Activated CD8-positive, alpha-beta T cell treated with anti-CD3 and anti-CD28 coated beads, Interleukin-2, amount 10 ng/mL, durations not matched to agents 7 days and 5 days (primary cell): ENCODE measurements at places on chromosomes 2 and 18. TPM values are rescaled to one million over a fixed set of nuclear protein-coding genes. Genes with fewer than 3 reads are reported as not detected.

The STARD7 gene
- 143 TPM for total RNA-seq

The EFR3B gene
- total RNA-seq: 0.05 TPM

The CD8B gene
- 423 TPM for total RNA-seq

The DCDC2C gene
- total RNA-seq: not detected

The PFN4 gene
- not detected for total RNA-seq

The VAMP8 gene
- 148 TPM for total RNA-seq

The CEP68 gene
- 8.1 TPM for total RNA-seq

The SGPP2 gene
- total RNA-seq: 0.11 TPM

The TBR1 gene
- 0.10 TPM for total RNA-seq

The PDCD1 gene
- total RNA-seq: 2.4 TPM

The REG3G gene
- not detected for total RNA-seq

The STAT4 gene
- total RNA-seq: 157 TPM

The PLEKHH2 gene
- total RNA-seq: 0.57 TPM

The ABI2 gene
- total RNA-seq: 32.1 TPM

The CCDC141 gene
- total RNA-seq: 17.0 TPM

The HS1BP3 gene
- 11.2 TPM for total RNA-seq

The SANBR gene
- 10.2 TPM for total RNA-seq

The TSPYL6 gene
- not detected for total RNA-seq

The EDAR gene
- total RNA-seq: not detected

The EMILIN2 gene
- 34.6 TPM for total RNA-seq

The PSMA8 gene
- 1.2 TPM for total RNA-seq

The RAB6C gene
- total RNA-seq: not detected

The CNPPD1 gene
- 75.1 TPM for total RNA-seq

The EVA1A gene
- not detected for total RNA-seq

The ATP6V1B1 gene
- total RNA-seq: not detected

The ZC3H8 gene
- 13.0 TPM for total RNA-seq

The RETREG2 gene
- 111 TPM for total RNA-seq

The ANTXR1 gene
- not detected for total RNA-seq

The RIT2 gene
- not detected for total RNA-seq

The SPDYA gene
- total RNA-seq: 1.2 TPM

The ERCC3 gene
- total RNA-seq: 61.7 TPM

The GYPC gene
- 168 TPM for total RNA-seq

The B3GNT7 gene
- 0.34 TPM for total RNA-seq

The RESP18 gene
- not detected for total RNA-seq

The PROKR1 gene
- total RNA-seq: not detected

The KCNG3 gene
- 0.21 TPM for total RNA-seq

The AP1S3 gene
- 9.1 TPM for total RNA-seq

The KHK gene
- 12.4 TPM for total RNA-seq

The RAMP1 gene
- 5.9 TPM for total RNA-seq

The IL36B gene
- not detected for total RNA-seq

The IL1R1 gene
- total RNA-seq: not detected

The RGPD3 gene
- total RNA-seq: 0.24 TPM

The REG3A gene
- not detected for total RNA-seq

The RGPD4 gene
- not detected for total RNA-seq

The PCARE gene
- not detected for total RNA-seq

The CRACDL gene
- total RNA-seq: 0.97 TPM

The LRP1B gene
- not detected for total RNA-seq

The GALM gene
- total RNA-seq: 27.6 TPM

The NPHP1 gene
- total RNA-seq: 0.42 TPM

The GTF3C2 gene
- total RNA-seq: 62.6 TPM

The FMNL2 gene
- 0.21 TPM for total RNA-seq

The HOXD4 gene
- total RNA-seq: not detected

The HMSD gene
- 0.26 TPM for total RNA-seq

The SPATA3 gene
- total RNA-seq: 0.29 TPM

The PTPRN gene
- total RNA-seq: 0.16 TPM

The IL36G gene
- total RNA-seq: not detected

The DAW1 gene
- not detected for total RNA-seq

The TRAK2 gene
- total RNA-seq: 51.3 TPM

The PRSS56 gene
- total RNA-seq: not detected

The UGT1A4 gene
- total RNA-seq: not detected
